ENCODE measurements at places on chromosomes 7 and 10.

- no peak for DNase-seq
Measured at GRCh38 chr10:53209944-53210611, 437.5 kb upstream of the MBL2 start.

DNA sequence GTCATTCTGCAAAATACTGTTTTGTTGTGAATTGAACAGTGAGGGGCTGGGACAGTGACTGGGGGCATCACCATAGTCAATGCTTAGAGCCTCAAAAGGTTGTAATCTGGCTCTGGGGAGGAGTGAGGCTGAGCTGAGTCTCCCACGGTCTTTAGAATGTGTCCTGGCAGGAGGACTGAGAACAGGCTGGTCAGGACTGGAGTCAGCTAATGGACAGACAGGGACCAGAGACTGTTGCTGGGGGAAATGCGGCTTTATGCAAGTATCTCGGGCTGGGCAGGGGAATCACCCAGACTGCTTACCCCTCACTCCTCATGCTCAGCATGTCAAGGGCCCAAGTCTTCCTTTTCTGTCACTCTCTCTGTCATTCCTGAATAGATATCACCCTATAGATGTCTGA lies 346.5 kb downstream of the TYW1 start:
- DNase-seq, result no peak

- DNase-seq, result no peak
Measured at GRCh38 chr7:135273581-135273980, 39.9 kb downstream of the STRA8 start.

DNA sequence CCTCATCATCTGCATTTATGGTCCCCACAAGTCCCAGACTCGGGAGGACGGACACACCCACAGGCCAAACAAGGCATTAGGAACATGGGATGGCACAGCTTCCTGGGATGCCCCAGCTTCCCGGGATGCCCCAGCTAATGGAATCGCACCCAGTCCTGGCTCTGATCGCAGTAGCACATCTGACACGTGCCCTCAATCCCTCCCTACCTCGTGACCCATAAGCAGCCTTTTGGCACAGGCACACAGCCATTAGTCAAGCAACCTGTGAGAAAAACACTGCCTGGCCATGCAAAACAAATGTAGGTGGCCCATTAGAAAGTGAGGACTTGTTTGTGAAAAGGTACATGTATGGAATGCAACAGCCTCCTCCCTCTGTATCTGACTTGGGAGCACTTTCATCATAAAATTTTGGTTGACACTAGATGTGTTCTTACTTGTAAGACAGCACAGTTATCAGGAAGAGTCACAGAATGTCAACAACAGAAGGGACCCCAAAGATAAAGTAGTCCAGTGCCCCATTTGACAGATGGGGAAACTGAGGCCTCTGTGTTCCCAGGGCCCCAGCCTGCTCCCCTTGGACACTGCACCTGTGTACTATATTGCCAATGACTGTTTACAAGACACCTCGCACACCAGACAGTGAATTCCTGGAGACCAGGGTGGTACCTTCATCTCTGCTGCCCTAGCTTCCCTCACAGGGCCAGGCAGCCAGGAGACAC lies 34.4 kb downstream of the DLG5 start:
- DNase-seq, result no peak

- DNase-seq, result no peak
Measured at GRCh38 chr10:9634466-9634865, 1383.2 kb upstream of the CELF2 start.

DNA sequence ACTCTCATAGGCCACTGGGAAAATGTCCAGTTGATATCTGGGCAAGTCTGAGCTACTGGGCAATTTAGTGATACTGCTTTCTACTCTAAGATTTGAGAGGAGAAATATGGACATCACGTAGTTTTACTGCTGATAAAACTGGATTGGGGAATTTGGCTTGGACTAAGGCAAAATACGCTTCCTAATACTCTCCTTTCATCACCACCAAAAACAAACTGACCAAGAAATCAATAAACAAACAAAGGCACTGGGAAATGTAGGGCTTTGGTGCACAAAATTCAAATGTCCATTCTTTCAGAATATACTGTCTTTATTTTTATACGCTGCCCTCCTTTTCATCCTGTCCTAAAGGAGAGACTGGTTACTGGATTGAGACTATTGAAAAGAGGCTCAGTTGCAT lies 145.1 kb upstream of the SP8 start:
- no peak for DNase-seq

GRCh38 chr7:139995017-139995915 lies 67.5 kb downstream of the PARP12 start:
- DNase-seq, result no peak

- no peak for DNase-seq
Measured at GRCh38 chr7:28406192-28406591, 6.1 kb upstream of the CREB5 start.

DNA sequence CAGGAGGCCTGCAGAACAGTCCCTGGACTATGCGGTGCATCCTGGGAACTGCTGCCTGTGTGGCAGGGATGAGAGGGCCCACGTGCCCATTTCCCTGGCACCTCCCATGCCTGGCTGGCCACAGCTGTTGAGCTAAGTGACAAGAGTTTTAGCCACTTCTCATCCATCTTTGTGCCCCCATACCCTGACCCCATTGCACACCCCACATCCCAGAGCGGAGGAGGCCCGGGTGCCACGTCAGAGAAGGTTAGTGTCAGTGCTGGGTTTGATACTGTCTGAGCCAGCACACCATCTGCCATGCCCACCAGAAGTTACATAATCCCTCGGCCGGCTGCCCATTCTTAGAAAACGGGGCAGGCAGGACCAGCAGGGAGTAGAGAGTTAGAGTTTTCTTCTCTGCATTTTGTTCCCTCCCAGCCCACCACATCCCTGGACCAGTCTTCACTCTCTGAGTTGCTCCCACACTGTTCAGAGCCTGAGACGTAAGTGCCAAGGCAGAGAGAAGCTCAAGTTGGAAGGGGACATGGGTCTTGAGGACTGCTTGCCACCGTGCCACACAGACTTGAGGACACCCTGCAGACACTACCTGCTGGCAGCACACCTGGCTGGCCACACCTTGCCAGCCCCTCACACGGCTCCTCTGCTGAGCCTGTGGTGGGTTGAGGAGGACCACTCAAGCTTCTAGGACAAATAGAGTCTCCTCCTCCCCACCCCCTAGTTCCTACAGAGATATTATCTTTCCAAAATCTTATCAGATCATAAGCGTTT lies 13.1 kb downstream of the UNC5B start:
- DNase-seq, result no peak

GRCh38 chr10:78915190-78915518 lies 153.6 kb upstream of the ZMIZ1 start:
- DNase-seq, result no peak

DNA sequence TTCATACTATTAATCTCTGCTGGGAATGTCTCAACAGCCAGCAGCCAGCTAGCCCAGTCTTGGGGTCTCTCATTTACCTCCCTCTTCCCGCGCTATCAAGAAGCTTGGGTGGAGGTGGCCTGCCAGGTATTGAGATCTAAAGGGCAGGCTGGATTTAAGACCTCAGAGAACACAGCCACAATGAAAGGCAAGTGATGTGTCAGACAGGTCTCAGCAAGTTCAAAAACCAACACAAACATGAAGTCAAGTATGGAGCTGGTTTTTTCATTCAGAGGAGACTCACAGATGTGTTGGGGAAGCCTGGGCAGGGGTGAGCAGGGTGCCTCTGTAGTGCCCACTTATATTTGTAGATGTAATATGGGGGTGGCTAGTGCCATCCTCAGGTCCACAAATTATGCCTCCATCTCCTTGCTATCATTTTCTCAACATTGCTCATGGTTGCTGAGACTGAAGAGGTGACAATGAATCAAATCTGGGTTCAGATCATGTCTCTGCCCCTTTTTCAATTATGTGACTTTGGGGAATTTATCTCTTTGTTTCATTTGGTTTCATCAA lies 27.7 kb upstream of the CROT start:
- DNase-seq, result no peak

GRCh38 chr7:100951172-100951571 lies 1.8 kb downstream of the MUC3A start:
- DNase-seq, result no peak

DNA sequence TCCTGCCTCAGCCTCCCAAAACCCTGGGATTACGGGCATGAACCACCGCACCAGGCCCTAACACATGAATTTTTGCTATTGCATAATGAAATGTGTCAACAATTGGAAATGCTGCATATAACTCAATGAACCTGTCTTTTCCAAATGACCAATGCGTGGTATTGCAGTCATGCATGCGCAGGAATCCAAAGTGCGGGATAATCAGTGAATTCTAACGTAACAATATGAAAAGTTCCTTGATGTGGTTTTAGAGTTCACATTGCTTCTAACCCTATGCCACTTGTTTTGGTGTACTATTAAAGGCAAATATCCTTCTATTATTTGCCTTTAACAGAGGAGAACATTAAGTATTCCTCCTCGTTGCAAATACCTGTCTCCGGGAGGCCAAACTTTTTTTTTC lies 10.5 kb downstream of the TDRD1 start:
- DNase-seq, result no peak

DNA sequence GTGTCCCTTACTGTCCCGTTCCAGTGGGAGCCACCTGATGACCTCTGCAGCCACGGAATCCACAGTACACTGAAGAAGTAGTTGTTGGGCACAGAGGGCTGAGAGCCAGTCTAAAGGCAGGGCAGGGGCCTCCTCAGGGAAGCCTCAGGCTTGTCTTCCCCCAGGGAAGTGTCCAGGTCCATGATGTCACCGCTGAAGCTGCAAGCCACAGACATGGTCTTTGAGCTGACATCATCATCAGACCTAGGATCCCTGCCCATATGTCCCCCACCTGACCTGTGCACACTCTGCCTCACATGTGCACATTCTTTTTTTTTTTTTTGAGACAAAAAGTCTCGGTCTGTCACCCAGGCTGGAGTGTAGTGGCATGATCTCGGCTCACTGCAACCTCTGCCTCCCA lies 38.4 kb upstream of the ELFN1 start:
- DNase-seq, result no peak

DNA sequence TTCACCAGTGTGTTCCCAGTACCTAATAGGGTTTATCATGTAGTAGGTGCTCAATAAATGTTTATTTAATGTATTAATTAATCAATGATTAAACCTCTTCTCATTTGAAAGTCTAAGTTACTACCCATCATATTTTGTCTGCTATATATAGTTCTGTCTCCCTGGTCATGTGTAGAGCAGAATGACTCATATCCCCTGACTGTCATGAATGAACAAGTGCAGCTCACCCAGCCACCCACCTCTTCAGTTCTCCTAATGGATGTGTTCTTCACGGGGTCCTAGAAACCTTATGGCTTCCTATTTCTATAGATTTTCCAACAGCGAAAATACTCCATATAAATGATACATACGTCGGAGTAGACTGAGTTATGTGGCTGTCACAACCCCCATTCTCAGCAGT lies 64.5 kb downstream of the HIF1AN start:
- DNase-seq, result no peak

DNA sequence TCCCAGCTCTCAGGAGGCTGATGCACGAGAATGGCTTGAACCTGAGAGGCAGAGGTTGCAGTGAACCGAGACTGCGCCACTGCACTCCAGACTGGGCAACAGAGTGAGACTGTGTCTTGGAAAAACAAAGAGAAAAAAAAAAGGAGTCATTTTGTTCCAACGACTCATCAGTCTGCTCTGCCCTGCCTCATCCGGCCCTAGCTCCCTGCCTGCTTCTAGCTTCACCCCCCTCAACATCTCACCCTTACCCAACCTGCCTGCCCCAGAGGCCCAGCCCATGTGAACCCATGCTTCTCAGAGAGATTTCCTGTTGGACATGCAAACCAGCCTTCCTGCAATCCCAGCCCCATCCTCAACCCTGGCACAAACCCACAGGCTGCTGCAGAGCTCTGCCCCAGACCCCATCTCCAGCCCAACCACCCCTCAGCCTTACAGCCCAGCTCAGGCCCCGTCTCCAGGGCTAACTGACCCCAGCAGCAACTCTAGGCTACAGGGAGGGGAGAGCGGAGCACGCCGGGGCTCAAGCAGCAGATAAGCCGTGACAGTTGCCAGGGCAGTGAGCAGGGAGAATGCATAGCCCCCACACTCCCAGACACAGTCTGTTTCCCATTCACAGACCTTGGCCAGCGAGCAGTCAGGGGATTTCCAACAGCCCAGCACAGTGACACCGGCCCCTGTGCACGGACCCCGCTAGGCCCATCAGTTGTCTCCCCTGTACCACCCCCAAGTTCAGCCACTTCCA lies 86.0 kb upstream of the KCTD7 start:
- no peak for DNase-seq

GRCh38 chr7:165661-166337 lies 26.6 kb upstream of the FAM20C start:
- DNase-seq, result no peak

DNA sequence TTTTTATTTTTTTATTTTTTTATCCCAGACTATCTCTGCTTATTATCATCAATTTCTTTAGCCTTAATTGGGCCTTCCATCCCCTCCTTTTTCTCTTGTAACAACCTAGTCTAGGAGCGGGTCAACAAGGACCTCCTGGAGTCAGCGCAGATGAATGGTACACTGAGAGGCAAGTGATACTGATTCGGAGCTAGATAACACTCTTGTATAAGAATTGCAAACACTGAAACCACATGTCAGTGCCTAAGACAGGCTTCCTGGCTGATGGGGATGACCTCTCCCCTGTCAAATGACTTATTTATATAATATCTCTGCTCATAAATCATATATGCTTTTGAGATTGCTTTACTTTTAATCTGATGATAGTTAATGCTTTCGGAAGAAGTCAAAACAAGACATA lies 22.7 kb downstream of the BPGM start:
- no peak for DNase-seq

DNA sequence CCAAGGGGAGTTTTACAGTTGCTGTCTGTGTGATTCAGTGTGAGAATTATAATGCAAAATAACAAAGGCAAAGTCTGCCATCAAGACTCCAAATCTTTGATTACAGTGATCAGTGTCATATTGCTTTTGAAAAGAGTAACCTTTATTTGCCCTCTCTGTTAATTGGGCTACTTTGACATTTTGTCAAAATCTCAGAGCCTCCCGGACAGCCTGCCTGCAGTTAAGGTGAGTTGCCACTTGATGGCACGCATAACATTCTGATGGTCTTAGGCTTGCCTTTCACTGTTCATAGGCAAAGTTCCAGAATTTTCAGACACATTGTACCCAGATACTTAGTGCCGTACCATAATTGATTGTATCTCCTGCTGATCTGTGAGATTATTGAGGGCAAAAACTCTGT lies 253.5 kb downstream of the ABCA13 start:
- DNase-seq, result no peak

GRCh38 chr7:134740376-134740775 lies 39.1 kb upstream of the CALD1 start:
- no peak for DNase-seq

DNA sequence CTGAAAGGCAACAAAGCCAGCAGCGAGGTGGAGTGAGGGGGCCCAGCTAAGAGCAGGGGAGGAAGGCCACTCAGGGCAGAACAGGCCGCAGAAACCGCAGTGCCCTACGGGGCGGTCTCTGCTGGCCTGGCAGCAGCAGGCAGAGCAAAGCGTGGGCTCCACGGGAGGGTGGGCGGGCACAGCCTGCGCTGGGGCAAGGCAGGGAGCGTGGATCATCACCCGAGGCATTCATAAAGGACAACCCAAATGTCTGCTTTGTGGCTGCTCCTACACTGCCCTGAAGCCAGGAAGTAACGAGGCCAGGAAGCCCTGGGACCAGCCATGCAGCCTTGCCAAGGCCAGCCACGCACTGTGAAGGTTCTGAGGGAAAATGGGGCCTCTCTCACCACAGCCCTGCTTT lies 127.5 kb downstream of the MAD1L1 start:
- no peak for DNase-seq
